ENCODE measurements at places on chromosomes 5 and 9. TPM values are rescaled to one million over a fixed set of nuclear protein-coding genes. Genes with fewer than 3 reads are reported as not detected.

BHMT gene
- 2.4 TPM for total RNA-seq

MIGA2 gene
- 12.6 TPM for total RNA-seq

IFNA21 gene
- total RNA-seq: not detected

PRR16 gene
- 1.2 TPM for total RNA-seq

PCDHB15 gene
- total RNA-seq: 18.3 TPM

PCDHGC4 gene
- total RNA-seq: 65.2 TPM

TOR2A gene
- 7.3 TPM for total RNA-seq

NRARP gene
- 3.7 TPM for total RNA-seq

PCDHGA4 gene
- total RNA-seq: 5.7 TPM

RMI1 gene
- 12.6 TPM for total RNA-seq

TRIM14 gene
- 0.82 TPM for total RNA-seq

BARX1 gene
- total RNA-seq: not detected

IL12B gene
- total RNA-seq: not detected

MYMK gene
- total RNA-seq: not detected

RASEF gene
- total RNA-seq: 0.41 TPM

TRIM32 gene
- total RNA-seq: 19.6 TPM

TDRD7 gene
- total RNA-seq: 20.4 TPM

INSYN2B gene
- total RNA-seq: 0.82 TPM

CDX1 gene
- total RNA-seq: not detected

EQTN gene
- total RNA-seq: 1.6 TPM

DND1 gene
- 0.82 TPM for total RNA-seq

C5orf52 gene
- total RNA-seq: not detected

ASTN2 gene
- total RNA-seq: 23.2 TPM

IQGAP2 gene
- 9.4 TPM for total RNA-seq

- no peak for DNase-seq
These were observed 35.6 kb downstream of the CEP72 start for GRCh38 chr5:647727-648126.

- DNase-seq: no peak
These were observed 257.7 kb downstream of the TLE1 start for GRCh38 chr9:81431641-81432040.

DNA sequence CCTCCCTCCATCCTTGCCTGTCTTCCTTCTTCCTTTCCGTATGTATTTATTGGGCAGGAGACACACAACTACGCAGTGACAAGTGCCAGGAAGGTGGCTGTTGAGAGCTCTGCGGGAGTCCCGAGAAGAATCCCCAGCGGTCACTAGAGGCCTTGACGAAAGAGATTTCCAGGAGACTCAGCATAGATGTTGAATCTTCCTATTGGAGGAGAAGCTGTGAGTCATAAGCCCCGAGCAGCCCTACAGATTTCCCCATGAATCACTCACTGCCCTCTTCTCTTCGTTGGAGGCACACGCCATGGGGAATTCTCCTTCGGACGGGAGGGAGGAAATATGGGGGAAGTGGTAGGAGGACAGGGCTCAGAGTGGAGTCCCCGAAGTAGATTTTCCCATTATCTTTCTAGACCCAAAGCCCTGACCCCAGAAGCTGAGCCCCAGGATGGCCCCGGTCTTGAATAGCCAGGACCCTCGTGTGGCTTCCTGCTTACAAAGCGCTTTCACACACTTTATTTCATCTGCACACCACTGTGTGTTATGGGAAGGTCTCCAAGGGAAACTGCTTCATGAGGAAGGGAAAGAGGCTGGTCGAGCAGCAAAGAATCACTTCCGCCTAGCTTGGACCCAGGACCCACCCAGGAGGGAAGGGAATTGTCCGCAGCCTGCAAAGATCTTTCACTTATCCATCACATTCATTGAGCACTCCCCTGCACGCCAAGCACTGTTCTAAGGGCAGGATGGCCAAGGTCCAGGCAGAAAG lies 12.7 kb downstream of the DUSP1 start:
- no peak for DNase-seq

DNA sequence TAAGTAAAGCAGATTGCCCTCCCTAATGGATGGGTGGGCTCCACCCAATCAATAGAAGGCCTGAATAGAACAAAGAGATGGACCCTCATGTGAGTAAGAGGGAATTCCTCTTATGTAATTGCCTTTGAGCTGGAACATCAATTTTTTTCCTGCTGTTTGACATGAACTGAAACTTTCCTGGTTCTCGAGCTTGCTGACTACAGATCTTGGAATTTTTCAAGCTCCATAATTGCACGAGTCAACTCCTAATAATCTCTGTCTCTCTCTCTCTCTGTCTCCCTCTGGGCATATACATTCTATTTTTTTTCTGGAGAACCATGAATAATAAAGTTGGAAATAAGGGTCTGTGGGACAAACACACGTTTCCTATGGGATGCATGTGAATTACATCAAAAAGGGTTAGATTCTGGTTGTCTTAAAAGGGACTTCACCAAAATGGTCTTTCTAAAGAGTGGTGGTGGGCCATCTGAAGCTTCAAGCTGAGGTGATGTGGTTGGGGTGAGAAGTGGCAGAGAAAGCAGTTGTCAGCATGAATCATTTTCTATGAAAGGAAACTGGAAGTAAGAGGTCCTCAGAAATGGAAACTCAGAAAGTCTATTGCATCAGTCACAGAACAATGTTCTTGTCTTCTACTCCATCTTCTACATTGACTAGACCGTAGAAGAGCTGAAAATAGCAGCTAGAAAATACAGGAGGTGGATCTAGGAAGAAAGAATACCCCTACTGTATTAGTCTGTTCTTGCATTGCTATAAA lies 47.0 kb upstream of the HOMER1 start:
- no peak for DNase-seq

DNA sequence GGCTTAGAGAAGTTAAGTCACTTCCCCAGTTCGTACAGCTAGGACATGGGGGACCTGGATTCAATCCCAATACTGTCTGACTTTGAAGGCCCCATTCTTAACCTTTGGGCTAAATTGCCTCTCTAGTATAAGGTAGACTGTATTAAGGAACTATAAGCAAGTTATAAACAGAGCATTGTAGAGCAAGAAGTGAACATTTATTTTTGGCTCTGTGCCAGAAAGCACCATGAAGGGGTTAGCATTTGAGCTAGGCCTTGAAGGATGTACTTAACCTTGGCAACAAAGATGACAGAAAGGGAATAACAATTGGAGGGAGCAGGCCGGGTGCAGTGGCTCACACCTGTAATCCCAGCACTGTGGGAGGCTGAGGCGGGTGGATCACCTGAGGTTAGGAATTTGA lies 32.8 kb downstream of the GALNT10 start:
- DNase-seq: no peak

- no peak for DNase-seq
These were observed 61.7 kb downstream of the PPP2R2B start for GRCh38 chr5:146816775-146817387.

- DNase-seq: no peak
These were observed 13.7 kb downstream of the OR1J1 start for GRCh38 chr9:122463828-122464632.

GRCh38 chr5:146340260-146341081 lies 1.8 kb downstream of the POU4F3 start:
- peak; percentile 55 for DNase-seq

- no peak for DNase-seq
These were observed 66.9 kb downstream of the ZCCHC7 start for GRCh38 chr9:37187292-37187691.

DNA sequence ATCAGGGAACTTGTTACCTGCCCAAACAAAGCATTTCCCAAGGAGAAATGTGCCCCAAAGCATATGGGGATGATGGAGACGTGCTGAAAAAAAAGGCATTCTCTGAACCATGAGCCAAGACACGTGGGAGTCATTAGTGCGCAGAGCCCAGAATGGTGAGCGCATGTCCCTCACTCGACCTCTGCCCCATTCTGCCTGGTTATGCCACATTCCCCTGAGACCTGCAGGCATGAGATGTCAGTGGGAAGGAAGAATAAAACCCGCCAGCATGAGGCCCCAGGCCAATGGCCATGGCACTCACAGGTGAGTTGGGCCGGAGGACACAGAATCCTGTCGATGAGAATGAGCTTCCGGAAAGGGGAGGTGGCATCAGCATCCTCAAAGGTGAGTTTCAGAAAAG lies 228.9 kb downstream of the CDK5RAP2 start:
- no peak for DNase-seq

- no peak for DNase-seq
These were observed 501.7 kb upstream of the DMAC1 start for GRCh38 chr9:8301296-8301695.

- DNase-seq: no peak
These were observed 113.4 kb upstream of the GRHPR start for GRCh38 chr9:37309136-37309535.

GRCh38 chr5:685262-686171 lies 7.6 kb downstream of the TPPP start:
- no peak for DNase-seq

- DNase-seq: no peak
These were observed 28.9 kb downstream of the GABRG2 start for GRCh38 chr5:162096448-162096847.

- DNase-seq: no peak
These were observed 17.4 kb downstream of the CDC42SE2 start for GRCh38 chr5:131281133-131281867.

- no peak for DNase-seq
These were observed 1.1 kb downstream of the ALDH1A1 start for GRCh38 chr9:72951520-72952380.

DNA sequence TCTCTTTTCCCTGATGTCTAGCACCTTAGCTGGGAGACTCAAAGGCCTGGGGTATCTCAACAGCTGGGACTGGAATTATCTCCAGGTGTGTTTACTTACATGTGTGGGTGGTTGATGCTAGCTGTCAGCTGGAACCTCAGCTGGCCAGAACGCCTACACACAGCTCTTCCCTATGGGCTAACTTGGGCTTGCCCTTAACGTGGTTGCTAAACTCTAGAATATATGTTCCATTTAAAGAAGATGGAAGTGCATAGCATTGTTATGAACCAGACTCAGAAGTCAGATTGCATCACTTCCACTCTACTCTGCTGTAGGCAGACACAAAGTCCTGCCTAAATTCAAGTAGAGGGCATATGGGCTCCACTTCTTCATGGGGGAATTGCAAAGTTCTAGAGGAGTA lies 29.3 kb downstream of the SGCD start:
- DNase-seq: no peak

DNA sequence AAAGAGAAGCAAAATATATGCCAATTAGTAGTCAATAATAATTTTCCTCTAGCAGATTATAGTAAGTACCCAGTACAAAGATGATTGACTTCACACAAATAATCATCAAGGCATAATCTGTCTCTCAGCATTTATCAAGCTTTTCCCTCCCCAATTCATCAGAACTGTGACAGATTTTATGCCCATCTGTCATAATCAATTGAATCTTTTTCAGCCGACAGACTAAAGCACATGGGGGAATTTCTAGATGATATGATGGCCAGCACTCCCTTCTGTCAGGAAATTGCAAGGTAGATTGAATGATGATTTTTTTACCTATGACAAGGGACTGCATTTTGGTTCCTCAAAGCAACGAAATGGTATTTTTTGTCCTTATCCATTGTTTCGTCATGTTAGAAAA lies 227.1 kb upstream of the CYLC2 start:
- DNase-seq: no peak

DNA sequence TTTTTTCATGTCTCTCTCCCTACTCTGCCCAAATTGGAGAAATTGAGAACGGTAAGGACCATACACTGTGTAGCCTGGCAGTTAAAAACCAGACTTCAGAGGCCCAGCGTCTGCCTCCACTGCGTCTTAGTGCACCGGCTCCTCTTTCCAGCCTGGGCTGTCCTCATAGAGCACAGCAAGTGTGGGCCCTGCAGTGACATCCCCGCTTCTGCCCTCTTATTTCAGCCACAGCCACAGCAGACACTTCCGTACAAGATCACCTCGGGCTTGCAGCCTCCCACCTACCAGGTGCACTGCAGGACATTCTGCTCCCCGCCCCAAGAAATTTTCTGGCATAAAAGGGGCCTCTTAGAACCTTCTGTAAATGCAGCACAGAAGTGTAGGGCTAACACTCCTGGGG lies 21.4 kb upstream of the SMIM23 start:
- DNase-seq: no peak

DNA sequence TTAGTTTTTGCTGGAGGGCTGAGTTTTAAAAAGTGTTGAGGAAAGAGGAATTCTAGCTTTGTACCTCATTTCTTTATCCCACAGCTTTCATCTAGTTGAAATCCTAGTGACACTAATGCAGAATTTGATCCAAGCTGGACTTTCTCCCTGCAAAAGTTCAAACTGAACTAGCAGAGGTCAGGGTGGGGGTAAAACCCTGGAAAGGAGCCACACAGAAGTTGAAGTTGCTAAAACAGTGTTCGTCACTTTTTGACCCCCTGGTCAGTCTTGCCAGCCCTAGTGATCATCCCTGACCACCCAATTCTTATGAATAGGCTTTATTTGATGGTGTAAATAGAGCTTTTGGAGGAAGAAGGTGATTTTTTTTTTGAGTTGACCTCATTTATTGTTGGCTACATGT lies 390.4 kb downstream of the TMEM38B start:
- no peak for DNase-seq

DNA sequence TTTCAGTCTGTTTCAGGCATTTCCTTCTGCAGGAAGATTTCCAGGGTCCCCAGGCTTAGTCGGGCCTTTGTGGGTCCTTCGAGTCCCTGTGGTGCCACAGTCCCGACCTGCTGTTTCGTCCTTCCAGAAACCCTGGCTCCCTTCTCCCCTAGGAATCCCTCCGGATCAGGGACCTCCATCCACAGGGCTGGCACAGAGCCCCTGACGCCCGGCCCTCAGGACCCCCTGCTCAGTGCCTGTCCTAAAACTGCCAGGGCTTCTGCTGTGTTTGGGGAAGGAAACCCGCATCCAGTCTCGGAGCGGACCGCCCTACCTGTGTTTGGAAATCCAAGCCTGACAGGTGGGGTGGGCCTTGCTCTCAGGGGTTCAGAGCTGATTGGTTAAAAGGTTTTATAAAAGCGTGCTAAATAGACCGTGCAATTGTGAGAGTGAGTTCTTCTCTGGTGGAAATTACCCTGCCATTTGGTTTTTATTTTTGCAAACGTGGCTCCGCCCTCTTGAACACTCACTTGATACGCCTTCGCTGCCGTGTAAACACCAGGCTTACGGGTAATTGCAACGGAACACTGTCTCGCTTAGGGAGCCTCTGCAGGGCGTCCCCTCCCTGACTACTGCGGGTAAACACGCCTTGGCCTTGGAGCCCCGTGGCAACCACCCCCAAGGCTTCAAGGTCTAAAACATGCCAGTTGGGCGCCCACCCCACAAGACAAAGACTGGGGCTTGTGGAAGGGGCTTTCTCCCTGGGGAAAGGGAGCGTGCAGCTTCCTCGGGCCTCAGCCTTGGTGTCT lies 121.2 kb downstream of the PHF2 start:
- DNase-seq: no peak

- no peak for DNase-seq
These were observed 135.0 kb upstream of the GABRP start for GRCh38 chr5:170648541-170648940.

- DNase-seq: no peak
These were observed 35.2 kb downstream of the MVB12B start for GRCh38 chr9:126361810-126362238.
